ENCODE measurements at places on chromosomes 6 and 20. TPM values are rescaled to one million over a fixed set of nuclear protein-coding genes. Genes with fewer than 3 reads are reported as not detected.

MLN gene
- not detected for total RNA-seq

DNA sequence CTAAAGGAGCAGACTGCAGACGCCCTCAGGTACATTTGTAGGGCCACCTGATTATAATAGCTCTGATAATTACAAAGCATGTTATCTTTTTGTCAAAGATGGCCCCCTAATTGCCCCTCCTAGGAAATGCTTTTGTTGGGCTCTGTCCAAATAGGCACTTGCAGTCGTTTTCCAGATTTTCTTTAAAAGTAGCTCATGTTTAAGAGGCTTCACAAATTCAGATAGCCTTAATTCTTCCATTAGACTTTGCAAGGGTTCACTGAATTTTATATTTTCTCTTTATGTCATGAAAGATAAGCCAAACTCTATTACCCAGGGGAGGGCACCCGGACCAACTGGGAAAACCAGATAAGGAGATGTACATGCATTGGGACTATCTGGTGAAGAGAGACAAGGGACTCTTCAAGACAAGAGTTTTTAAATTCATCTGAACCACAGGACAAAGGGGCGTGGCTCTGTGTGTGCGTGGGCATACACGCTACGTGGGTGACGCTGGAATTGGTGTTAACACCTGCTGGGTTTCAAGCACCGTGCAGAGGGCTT, 95.6 kb downstream of the TOX2 start:
- DNase-seq = no peak

ENPP5 gene
- total RNA-seq = 18.7 TPM

- DNase-seq = no peak
Observed at GRCh38 chr6:168985705-168986104, 267.9 kb downstream of the THBS2 start.

LRRC1 gene
- total RNA-seq = 26.6 TPM

- DNase-seq = no peak
Observed at GRCh38 chr6:148332088-148332487, 10.6 kb upstream of the SASH1 start.

- no peak for DNase-seq
Observed at GRCh38 chr6:10989587-10989986, 54.5 kb downstream of the ELOVL2 start.

PRND gene
- total RNA-seq = not detected

Measured in Calu3 (cell line).